ENCODE measurements at places on chromosomes 3 and 15.

- DNase-seq: no peak
Observed at GRCh38 chr3:66265649-66266048, 44.8 kb downstream of the SLC25A26 start.

DNA sequence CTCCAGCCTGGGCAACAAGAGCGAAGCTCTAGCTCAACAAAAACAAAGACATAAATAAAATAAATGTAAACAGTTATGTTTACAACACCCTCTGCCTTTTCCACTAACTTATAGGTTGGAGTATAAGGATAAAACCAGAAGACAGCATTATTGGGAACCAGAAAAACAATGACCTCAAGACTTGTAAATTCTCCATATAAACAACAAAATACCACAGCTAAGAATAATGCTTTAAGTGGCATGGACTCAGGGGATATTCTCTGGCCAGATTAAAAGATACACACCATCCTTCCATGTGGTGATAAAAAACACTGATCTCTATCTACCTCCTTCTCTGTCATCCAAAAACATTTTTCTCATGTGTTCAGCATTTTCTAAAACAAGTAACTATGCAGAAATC lies 500.6 kb downstream of the MAGI1 start:
- DNase-seq: no peak

DNA sequence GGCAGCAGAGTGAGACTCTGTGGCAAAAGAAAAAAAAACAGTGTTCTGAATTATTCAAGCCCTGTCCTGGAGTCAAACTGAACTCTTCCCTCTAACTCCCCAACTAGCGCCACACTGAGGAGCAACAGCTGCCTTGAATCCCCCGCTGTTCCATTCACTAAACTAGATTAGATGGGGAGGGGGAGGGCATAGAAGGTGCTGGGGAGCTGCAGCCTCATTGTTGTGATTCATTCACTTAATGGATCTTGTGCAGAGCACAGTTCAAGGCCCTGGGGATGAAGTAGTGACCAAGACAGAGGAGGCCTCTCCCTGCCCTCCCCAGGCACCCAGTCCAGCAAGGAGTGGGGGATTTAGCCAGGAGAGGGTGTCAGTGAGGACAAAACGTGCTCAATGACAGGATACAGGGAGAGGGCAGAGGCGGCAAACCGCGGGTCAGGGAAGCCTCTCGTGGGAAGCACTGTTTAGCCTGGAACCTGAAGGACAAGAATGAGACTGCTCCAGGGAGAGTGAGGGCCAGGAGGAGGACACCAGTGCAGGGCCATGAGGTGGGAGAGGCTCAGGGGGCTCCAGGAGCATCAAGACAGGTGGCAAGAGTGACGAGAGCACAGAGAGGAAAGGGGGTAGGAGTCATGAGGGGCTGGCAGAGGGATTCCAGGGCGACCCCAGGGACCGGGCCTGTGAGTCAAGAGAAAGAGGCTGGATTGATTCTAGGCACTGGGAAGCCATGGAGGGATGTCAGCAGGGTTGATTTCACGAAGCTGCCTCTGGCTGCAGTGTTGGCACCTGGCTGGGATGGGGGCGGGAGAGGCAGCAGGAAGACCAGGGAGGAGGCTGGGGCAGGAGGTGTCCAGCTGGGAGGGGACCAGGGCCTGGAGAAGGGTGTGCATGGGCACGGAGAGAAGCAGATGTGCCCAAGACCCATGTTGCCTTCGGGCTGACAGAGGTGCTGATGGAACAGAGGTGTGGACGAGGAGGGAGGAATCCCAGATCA lies 31.4 kb downstream of the ALS2CL start:
- no peak for DNase-seq

GRCh38 chr15:58430224-58430787 lies 1.5 kb upstream of the LIPC start:
- DNase-seq: no peak

DNA sequence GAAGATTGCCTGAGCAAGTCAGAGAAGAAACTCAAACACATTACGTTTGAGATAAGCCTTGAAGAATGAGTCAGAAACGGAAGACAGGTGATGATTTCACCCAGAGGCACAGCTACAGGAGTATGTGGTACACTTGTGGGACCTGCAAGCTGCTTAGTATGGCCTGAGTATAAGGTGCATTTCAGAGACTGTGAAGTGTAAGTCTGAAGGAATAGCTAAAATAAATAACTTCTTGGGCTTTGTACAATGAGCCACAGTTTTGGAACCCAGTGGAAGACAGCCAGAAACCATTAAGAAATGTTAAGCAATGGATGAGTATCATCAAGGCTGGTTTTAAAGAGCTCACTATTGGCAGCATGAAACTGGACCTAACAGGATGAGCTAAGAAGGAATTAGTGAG lies 826.2 kb downstream of the ROBO1 start:
- DNase-seq: no peak

DNA sequence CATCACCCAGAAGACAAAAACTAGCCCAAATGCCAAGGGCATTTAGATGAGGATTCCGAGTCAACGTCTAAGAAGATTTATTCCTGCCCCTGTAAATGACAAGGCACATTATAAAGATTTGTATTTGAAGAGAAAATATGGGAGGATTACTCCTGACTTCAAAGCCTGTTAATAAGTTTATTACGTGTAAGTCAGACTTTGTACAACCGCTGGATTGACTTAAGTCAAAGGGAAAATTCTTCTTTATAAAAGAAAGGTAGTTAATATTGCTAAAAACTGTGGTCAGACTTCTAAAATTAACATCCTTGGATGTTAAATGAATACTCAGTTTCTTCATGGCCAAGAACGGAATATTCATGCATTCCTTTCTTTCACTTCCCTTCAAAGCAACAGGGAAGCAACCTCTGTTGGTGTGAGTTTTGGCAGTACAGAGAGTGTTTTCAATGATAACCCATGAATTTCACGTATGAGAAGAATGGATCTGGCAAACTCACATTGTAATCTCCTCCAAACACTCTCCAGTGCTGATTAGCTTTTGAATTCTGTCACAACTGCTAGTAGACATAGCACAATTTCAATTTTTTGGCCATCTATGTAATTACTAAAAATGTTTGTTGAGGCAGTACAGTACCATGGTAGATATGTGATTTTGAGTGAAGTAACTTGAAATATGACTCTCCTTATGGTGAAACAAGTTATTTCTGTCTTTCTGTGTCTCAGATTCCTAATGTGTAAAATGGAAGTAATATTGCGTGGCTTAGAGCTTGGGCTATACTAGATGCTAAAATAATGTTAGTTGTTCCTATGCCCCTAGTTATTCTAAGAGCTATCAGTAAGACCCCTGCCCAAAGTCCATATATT lies 62.0 kb downstream of the PLD1 start:
- no peak for DNase-seq

- DNase-seq: no peak
Observed at GRCh38 chr3:63740116-63740515, 79.0 kb upstream of the C3orf49 start.

GRCh38 chr3:36942638-36943248 lies 2.1 kb downstream of the TRANK1 start:
- DNase-seq: no peak

All from stimulated activated CD8-positive, alpha-beta memory T cell treated with anti-CD3 and anti-CD28 coated beads, Interleukin-4, amount 100 ng/mL, for 1 hour (primary cell).